CD8-positive, alpha-beta memory T cell (primary cell): ENCODE measurements at places on chromosomes 1 and 21.
A peak's percentile ranks its signal among the peaks of the same experiment; 100 is the strongest.

- H3K27ac ChIP-seq = no peak overlapping the region
- H3K27me3 ChIP-seq = peaks cover 3% of the 10 kb centered on the region
- no peak for DNase-seq
- no peak overlapping the region for H3K4me3 ChIP-seq
- no peaks in the 10 kb centered on the region for H3K36me3 ChIP-seq
- peaks cover 11% of the 10 kb centered on the region for H3K4me1 ChIP-seq
Measured at GRCh38 chr1:15339570-15339969, 70.1 kb upstream of the EFHD2 start.

GRCh38 chr1:9505143-9505542 is 34.1 kb upstream of the SLC25A33 start:
- no peaks in the 10 kb centered on the region for H3K36me3 ChIP-seq
- H3K27me3 ChIP-seq = no peaks in the 10 kb centered on the region
- H3K4me3 ChIP-seq = no peak overlapping the region
- H3K4me1 ChIP-seq = no peaks in the 10 kb centered on the region
- H3K27ac ChIP-seq = no peak overlapping the region

DNA sequence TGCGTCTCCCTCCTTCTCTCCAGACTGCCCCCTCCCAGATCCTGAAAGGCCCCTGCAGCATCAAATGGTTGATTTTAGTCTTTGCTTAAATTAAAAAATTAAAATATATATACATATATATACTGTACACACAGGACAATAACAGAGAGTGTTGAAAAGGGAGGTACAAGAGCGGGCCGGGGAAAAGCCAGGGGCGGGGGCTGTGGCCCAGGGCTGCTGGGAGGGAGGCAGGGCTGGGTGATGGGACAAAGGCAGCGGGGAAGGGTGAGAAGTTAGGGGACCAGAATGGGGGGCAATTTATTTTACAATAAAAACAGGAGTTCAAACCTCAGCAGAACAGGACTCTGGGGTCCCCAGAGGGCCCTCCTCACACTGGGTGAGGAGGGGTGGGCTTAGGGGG is 10.5 kb downstream of the ARL8A start:
- no peaks in the 10 kb centered on the region for H3K4me1 ChIP-seq
- DNase-seq = no peak
- H3K27me3 ChIP-seq = no peaks in the 10 kb centered on the region
- peaks cover 18% of the 10 kb centered on the region for H3K36me3 ChIP-seq

- H3K4me3 ChIP-seq = peak within 1 kb of the TSS; percentile 78
- DNase-seq = peak; percentile 92
- peak within 1 kb of the TSS; percentile 78 for H3K27ac ChIP-seq
- no peaks in the 10 kb centered on the region for H3K36me3 ChIP-seq
- peaks cover 18% of the 10 kb centered on the region for H3K4me1 ChIP-seq
Measured at GRCh38 chr1:39691383-39692151, at the start of gene HPCAL4. Gene HPCAL4, minus strand, starts transcription at chr1:39691433. Its CDS starts 6,830 bp downstream, at chr1:39684603.

DNA sequence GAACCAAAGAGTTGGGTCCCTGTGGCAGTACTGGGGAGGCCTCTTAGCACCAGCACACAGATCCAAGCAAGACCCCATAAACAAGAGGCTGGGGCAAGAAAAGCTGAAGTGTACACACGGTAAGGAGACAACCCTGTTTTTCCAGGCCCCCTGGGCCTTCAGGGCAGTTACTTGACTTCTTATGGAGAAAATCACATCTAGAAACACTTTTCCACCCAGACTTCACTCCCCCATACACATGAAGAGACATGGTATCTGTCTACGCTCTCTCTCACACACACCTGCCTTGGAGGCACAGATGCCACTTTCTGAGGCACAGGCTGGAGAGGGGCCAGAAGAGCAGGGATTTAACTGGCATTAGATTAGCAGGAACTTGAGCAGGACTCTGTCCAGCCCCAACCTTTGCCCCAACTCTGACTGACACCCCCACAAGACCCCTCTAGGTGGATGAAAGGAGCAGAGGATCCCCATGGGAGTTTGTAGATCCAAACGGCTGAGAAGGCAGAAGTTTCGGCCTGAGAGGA is 2.2 kb downstream of the CERS2 start:
- peak overlapping the region; percentile 88 for H3K4me3 ChIP-seq
- peak overlapping the region; percentile 79 for H3K27ac ChIP-seq
- no peak for DNase-seq
- H3K27me3 ChIP-seq = no peaks in the 10 kb centered on the region
- peaks cover 11% of the 10 kb centered on the region for H3K36me3 ChIP-seq

GRCh38 chr1:52554267-52554640 is 1.4 kb upstream of the TUT4 start:
- H3K36me3 ChIP-seq = no peaks in the 10 kb centered on the region
- no peak for DNase-seq
- H3K4me1 ChIP-seq = peaks cover 27% of the 10 kb centered on the region
- no peak overlapping the region for H3K4me3 ChIP-seq
- no peaks in the 10 kb centered on the region for H3K27me3 ChIP-seq

DNA sequence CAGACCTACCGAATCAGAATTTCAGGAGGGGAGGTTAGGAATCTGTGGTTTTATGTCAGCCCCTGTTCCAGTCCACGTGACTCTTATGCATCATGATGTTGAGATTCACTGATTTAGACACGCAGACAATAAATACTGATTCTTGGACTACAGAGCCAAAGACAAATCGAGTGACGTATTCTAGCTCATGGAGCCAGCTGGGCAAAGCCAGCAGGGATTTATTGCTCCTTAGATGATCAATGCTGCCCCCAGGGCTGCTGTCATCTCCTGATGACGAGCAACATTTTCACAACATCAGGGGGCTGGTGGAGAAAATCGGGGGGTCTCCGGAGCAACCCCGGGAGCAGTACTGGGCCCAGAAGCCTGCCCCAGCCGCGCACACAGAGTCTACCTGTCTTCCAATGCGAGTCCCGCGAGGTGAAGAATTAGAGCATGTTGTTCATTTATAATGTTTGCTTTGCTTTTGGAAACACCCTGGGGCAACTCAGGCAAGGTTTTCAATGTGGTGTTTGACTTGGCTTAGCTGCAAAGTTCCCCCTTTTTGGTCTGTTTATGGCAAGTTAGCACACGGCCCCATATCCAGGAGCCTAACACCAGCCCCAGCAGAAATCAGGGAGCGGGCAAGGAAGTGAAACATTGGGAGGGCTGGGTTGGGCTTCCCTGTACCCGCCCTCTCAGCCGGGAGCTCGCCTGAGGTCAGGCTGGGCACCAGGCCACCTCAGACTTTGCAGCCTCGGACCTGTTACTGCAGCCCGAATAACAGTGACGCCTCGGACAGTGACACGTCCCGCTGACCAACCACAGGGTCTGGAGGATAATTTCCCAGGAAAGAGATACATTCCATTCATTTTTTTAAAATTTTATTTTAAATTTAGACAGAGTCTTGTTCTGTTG is 19.9 kb upstream of the CLDN14 start:
- no peak for DNase-seq
- no peaks in the 10 kb centered on the region for H3K36me3 ChIP-seq
- H3K27ac ChIP-seq = no peak overlapping the region
- no peaks in the 10 kb centered on the region for H3K4me1 ChIP-seq

DNA sequence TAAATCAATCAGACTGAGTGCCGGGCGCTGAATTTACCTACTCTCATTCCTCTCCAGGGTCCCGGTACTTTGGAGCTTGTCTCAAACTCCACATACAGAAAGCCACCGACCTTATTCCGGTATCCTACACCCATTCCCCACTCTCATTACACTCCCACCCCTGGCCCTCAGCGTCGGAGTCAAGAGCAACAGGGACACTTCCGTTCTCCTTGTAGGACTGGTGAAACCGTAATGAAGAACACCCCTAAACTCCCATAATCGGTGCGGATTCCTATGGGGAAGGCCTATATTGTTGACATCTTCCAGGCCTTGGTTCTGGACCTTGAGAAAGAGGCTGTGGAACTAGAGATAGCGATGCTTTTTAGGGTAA is 798 bp downstream of the ZBED6 start:
- no peaks in the 10 kb centered on the region for H3K27me3 ChIP-seq
- peak overlapping the region; percentile 91 for H3K27ac ChIP-seq
- peak; percentile 7 for DNase-seq
- H3K4me1 ChIP-seq = peaks cover 51% of the 10 kb centered on the region

- H3K4me1 ChIP-seq = no peaks in the 10 kb centered on the region
- H3K36me3 ChIP-seq = no peaks in the 10 kb centered on the region
- no peak overlapping the region for H3K27ac ChIP-seq
- DNase-seq = no peak
- no peak overlapping the region for H3K4me3 ChIP-seq
- H3K27me3 ChIP-seq = no peaks in the 10 kb centered on the region
Measured at GRCh38 chr1:20834192-20834591, 47.1 kb upstream of the HP1BP3 start.

GRCh38 chr1:239128541-239128940 is 257.8 kb upstream of the CHRM3 start:
- H3K27me3 ChIP-seq = no peaks in the 10 kb centered on the region
- no peak overlapping the region for H3K27ac ChIP-seq
- no peaks in the 10 kb centered on the region for H3K36me3 ChIP-seq
- no peak overlapping the region for H3K4me3 ChIP-seq
- no peaks in the 10 kb centered on the region for H3K4me1 ChIP-seq

- no peak for DNase-seq
- no peak overlapping the region for H3K4me3 ChIP-seq
- no peaks in the 10 kb centered on the region for H3K27me3 ChIP-seq
- no peak overlapping the region for H3K27ac ChIP-seq
Measured at GRCh38 chr1:201426479-201427310, 5.2 kb upstream of the TNNI1 start.

DNA sequence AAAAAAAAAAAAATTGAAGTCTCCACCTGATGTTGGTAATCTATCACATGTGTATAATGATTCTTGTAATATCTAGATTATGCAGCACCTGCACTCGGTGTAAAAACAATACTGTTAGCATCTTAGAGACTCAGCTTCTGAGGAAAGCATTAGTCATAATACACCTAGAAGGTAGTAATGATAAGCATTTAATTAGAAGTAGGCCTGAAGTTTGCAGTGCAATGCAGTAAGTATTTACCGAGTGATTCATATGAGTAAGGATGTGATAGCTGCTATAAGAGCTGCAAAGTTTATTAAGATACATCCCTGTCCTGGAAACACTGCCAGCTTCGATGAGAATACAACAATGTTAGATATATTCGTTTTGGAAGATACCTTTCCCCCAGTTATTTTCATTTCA is 196.4 kb downstream of the GREM2 start:
- H3K4me3 ChIP-seq = no peak overlapping the region
- H3K27me3 ChIP-seq = no peaks in the 10 kb centered on the region
- no peaks in the 10 kb centered on the region for H3K4me1 ChIP-seq
- no peak overlapping the region for H3K27ac ChIP-seq
- no peak for DNase-seq

DNA sequence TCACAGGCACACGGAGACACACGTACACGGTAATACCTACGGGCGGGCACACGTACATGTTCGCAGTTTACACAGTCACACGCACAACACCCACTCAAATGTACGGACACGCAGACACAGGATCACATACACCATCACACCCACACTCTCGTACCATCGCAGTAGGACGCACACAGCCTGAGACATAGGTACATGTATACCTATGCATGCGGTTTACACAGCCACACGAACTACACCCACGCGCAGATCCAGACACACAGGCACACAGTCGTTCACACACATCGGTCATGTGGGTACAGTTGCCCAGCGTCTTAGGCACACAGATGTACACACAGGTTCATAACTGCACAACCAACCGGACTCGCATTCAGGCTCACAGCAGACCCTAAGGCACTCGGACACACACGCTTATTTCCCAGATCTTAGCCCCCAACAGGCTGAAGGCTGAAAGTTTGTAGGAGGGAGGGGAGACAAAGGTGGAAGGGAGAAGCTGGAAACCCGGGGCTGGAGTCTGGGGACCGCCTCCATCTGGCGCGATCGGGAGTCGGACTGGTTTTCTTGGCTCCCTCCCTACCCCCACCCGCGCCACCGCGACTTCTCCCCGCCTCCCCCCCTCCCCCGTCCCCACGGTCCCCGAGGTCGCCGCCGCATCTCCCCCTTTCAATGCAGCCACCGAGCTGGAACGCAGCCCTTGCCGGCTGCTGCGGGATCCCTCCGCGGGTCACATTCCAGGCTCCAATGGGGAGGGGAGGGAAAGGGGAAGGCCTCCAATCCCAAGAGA is 51.9 kb upstream of the SYNC start:
- H3K4me3 ChIP-seq = peak overlapping the region; percentile 48
- no peaks in the 10 kb centered on the region for H3K36me3 ChIP-seq
- DNase-seq = peak; percentile 52
- H3K27ac ChIP-seq = peak overlapping the region; percentile 65
- H3K4me1 ChIP-seq = peaks cover 23% of the 10 kb centered on the region
